BE2C (cell line): ENCODE measurements at places on chromosomes 7 and 10.

DNA sequence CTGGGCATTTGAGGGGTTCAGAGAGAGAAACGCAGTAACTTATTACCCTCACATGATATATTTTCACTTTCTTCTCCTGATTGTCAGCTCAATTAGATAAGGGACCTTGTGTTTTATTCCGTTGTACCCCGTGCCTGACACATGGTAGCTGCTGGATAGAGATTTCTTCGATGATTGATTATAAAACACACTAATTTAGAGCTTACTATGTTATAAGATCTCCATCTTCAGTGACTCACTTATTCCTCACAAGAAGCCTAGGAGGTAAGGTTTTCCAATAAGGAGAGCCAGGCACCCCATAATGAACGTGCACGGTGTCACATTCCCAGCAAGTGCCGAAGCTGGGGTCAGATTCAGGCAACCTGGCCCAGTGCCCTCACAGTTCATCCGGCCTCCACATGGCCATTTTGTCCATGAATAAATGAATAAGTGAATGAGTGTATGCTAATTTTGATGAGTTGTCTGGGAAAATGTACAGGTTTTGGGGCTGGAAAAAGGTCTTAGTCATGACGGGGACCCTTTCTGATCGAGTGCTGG, 138.1 kb upstream of the CDCA7L start:
- no peak for DNase-seq

DNA sequence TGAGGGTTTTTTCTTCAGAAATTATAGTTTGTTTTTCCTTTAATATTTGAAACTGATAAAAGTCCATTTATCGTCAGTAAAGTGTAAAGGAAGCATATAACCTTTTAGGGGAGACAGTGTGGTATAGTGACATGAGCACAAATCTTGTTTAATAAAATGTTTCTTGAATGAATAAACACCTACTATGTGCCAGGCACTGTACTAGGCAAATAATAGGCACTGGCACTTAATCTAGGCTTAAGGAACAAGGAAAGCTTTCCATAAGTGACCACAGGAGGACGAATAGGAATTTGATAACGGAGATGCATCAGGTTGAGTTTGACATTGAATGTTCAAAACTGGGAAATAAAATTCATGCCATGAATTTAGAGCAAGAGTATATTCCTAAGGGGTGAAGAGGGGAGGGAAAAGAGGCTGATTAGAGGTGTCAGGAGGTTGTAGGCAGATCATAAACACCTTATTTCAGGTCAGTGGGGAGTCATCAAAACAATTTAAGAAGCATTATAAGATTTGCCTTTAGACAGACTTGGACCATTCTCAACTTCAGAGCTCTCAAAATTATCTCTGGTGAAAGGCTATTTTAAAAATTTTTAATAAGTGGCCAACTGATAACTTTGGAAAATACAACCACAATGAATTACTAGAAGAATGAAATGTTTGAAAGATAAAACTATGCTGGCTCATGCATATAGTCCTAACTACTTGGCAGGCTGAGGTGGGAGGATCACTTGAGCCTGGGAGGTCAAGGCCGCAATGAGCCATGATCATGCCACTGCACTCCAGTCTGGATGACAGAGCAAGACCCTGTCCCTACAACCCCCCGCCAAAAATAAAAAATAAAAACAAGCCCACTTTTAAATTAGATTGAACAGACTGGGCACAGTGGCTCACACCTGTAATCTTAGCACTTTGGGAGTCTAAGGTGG, 22.4 kb downstream of the RALA start:
- DNase-seq: no peak

DNA sequence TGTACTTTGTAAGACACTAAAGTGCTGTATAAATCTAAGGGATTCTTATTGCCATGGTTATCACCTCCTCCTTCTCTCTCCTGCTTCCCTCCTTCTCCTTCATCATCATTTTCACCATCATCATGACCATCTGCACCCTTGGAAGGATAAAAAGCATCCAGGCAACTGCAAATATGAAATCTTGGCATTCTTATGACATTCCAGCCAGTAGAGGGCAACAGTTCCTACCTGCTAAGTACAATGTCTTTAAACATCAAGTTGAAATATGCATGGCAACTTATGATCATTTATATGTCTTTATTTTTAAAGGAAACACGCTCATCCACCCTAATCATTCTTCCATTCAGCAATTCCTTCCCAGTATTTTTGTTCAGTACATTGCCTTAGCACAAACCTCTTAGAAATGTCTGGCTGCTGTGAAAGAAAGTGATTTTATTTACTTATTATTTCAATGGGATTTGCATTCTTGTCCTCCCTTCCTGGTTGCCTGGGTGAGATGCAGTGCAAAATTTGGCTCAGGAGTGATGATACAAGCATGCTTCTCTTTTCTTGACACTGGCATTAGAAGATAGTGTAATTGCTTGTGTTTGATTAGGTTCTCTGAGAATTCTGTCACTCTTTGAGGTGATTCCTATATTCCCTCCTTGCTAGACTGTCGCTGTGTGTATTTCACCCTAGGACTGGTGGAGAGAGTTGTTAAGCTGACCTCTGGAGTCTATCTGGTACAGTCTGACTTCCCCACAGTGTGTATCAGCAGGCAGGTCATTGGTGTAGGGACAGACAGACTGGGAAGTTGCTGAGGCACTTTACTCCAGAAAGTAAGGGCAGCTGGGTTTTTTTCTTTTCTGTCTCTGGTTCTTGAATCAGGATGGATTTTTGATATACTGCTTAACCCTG, 188.5 kb upstream of the BMPER start:
- DNase-seq: no peak

DNA sequence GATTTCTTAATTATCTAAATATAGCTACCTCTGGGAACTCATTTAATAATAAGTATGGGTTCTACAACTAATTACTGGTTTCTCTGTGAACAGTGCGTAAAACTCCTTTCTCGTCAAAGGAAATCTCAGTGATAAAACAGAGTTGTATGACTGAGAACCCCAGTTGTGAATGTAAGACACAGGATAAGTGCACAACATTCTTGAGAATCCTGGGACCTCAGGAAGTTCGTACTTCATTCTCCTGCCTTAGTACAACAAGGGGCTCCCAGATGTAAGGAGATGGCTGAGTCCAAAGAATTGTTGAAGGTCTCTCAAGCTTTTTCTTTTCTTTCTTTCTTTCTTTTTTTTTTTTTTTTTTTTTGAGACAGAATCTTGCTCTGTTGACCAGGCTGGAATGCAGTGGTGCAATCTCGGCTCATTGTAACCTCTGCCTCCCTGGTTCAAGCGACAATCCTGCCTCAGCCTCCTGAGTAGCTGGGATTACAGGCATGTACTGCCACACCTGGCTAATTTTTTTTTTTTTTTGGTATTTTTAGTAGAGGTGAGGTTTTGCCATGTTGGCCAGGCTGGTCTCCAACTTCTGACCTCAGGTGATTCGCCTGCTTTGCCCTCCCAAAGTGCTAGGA, 12.5 kb downstream of the DENND10 start:
- DNase-seq: no peak

DNA sequence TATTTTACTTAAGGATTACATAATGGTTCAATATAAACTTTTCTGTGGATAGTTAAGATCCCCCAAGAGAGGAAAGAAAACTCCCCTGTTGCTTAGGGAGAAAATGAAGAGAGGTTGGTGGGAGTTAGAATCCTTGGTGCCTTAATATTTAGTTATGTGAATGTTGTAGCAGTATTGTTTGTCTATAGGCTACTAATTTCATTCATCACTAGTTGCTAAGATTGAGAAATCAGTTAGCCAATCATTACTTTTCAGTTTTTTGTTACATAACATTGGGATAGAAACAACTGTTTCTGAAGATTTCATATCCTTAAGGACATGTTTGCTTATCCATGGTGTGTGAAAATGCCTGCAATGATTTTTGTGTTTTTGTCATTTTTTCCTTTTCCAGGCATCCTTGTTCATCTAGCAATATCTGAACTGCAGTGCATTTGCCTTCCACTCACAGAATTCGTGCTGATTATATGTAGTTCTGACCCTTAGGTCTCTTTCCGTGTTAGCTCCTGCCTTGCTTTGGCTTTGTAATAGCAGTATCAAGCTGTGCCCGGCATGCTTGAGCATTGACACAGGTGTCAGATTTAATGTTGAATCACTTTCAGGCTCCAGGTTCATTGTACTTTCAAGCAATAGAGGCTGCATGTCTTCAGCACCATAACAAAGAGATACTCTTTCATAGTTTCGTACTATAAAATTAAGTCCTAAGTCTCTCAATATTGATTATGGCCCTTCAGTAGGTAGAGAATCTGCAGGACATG, 85.0 kb downstream of the PODXL start:
- DNase-seq: no peak

GRCh38 chr7:134562136-134562535, 13.2 kb downstream of the AKR1B15 start:
- no peak for DNase-seq

DNA sequence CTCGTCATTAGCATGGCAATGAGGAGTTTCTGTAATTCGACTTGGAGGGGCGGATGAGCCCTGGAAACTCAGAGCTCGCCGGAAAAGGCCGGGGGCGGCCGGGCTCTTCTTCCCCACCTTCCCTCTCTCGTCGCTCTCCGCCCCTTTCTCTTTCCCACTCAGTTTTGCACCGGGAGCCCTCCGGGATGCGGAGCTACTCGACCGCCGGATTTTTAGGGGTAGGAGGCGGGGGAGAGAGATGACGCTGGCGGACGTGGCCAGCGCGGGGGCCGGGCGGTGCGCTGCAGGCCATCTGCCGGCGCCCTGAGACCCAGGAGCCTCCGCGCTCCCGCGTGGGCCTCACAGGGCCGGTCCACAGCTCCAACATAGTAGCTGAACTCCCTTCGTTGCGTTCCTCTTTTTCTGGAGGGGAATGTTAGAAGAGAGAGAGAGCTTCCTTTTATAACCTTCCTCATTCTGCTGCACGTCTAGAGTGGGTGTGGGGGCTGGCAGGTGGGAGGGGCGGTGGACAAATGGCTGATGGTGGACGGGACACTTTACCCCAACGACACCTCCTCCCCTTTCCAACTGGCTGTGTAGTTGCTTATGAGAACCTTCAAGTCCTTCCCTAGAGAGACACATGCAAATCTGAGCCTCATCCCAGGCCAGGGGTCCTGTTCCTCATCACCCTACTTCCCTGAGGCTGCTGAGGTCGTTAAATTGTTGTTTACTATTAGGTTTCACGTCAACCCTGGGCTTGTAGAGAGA, 1.1 kb upstream of the HOXA1 start:
- no peak for DNase-seq

- DNase-seq: no peak
Measured at GRCh38 chr7:92809397-92809759, 27.0 kb downstream of the CDK6 start.

DNA sequence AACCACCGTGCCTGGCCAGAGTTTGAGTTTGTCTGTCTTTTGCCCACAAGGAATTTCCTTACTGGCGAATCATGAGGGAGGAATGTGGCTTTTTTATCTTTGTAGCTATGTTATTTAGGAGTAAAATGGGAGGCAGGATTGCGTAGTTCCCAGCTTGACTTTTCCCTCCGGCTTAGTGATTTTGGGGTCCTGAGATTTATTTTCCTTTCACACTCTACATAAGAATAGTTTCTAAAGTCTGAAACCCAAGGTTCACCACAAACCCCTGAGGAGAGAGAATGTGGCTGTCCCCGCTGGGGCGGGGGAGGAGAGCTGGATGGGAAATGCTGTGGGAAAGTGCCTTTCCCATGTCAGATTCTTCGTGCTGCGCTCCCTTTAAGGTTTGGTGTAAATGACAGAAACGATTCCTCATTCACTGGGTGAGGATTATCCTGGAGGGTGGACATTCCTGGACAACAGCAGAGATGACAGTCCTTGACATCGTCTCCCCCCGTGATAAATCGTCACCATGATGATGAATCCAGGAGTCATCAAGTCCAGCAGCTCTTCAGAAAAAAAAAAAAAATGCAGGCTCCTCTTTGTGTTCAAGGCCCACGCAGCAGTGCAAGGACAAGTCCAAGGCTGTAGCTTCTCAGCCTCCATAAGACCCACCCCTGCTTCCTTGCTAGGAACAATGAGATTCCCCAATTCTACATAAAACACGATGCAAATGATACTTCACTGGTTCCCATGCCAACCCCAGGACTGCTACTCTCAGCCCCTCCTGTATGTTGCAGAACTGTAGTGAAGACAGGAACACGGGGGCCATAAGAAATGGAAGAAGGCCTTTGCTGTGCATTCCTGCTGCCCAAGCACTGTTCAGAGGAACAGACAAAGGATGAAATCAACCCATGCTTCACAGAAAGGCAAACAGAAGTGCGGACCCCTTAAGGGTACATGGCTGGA, 233.1 kb downstream of the CCDC3 start:
- no peak for DNase-seq

DNA sequence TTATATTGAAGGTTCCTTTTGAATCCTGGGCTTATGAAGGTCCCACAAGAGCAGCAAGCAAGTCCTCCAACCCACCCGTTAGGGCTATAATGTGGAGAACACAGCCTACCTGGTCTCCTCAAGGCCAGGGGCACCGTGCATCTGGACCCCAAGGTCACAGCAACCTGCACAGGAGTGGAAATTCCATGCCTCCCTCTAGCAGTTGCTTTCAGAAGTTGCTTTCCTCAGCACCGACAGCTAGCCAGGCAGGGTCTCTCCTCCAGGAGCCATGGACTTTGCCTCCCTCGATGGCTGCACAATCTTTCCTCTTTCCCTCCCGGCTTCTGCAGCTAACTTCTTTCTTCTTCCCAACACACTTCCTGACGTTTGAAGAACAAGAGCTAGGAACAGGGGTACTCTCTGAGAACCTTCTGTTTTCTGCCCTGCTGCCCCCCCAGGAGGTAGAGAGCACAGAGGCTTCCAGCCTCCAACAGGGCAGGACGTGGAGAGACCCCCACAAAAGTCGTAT, 149.8 kb downstream of the PTPN20 start:
- no peak for DNase-seq

DNA sequence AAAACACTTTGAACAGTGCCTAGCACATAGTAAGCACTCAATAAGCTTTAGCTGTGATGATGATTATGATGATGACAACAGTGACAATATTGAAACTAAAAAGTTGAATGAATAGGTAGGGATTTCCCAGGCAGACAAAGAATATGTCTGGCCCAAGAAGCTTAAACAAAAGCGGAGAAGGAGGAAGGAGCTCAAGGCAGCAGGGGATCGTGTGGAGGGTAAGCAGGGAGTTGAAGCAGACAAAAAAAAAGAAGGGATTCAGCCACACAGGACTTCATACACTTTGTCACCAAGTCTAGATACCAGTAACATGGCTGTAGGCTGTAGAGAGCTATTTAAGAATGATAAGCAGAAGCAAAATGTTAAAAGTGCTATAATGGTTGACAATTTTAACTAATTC, 144.0 kb downstream of the CALN1 start:
- no peak for DNase-seq

DNA sequence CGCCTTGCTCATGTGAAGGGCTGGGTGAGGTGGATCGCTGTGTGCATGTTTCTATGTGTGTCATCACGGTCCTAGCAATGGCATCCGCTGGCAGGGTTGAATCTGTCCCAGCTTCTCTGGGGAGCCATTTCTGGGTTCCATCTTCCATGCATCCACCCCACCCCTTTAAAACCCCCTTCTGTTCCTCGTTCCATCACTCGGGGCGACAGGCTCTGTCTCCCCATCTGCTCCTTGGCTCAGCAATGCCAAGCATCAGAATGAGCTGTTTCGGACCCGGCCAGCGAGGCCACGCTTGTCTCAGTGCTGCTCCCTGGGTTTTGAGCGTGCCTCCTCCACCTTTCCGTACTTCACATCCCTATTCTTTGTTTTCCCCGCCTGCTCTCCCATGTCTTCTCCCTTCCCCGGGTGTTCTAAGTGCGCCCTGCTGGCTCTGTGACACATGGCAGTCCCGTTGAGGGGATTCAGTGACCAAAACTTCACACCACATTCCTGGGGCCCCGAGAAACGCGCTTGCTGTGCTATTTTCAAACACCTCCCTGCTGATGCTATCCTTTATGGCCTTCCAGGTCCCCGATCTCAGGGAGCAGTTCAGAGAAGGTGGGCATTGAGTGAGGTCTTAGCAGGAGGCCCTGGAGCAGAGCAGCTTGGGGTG, 554.1 kb upstream of the FOXK1 start:
- no peak for DNase-seq

- no peak for DNase-seq
Measured at GRCh38 chr7:85133560-85133959, 53.3 kb downstream of the SEMA3D start.
